ENCODE measurements at places on chromosomes 12 and 14. TPM values are rescaled to one million over a fixed set of nuclear protein-coding genes. Genes with fewer than 3 reads are reported as not detected.

Gene KRT85
- polyA plus RNA-seq = not detected

Gene RERG
- not detected for polyA plus RNA-seq

Gene ESPL1
- not detected for polyA plus RNA-seq

DNA sequence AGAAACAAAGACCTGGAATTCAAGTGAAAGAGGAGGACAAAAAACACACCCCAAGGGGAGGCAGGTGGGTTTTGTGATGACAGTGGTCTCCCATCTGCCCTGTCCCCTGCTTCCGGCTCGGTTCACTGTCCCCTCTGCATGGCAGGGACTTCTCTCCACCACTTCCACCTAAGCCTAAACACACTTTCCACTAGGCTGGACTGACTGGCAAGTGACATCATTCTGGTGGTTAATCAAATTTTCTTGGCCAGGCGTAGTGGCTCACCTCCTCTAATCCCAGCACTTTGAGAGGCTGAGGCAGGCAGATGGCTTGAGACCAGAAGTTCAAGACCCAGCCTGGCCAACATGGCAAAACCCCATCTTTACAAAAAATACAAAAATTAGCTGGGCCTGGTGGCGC is 11.9 kb downstream of the PLEKHG6 start:
- H3K36me3 ChIP-seq = no peaks in the 10 kb centered on the region
- no peak for DNase-seq
- H3K27me3 ChIP-seq = no peaks in the 10 kb centered on the region
- no peak overlapping the region for H3K4me3 ChIP-seq
- peak overlapping the region; percentile 29 for H3K27ac ChIP-seq

DNA sequence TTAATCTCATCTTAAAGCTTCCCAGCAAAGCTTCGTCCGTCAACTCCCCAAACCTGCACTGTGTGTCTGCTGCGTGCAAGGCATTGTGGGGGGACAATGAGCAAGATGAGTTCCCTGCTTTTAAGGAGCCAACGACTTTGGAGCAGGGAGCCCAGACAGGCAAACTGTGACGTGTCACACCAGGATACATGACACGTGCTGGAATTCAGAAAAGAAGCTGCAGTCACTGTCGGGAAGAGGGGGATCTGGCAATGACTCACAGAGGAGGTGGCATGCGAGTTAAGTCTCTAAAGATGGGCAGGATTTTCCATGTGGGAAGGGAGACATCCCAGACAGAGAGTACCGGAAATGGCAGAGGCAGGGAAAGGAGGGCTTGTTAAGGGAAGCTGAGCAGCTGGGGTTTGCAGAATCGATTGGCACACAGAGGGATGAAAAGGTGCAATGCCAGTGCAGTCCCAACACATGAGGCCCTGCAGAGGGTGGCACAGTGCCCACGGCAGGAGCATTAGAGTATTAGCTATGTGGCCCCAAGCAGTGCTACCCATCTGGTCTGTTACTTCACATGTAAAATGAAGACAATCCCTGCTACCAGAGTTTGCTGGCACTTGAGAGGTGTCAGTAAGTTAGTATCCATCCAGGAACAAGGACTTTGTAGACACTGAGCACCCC is 52.9 kb downstream of the SETD3 start:
- H3K4me3 ChIP-seq = no peak overlapping the region
- peaks cover 45% of the 10 kb centered on the region for H3K4me1 ChIP-seq
- no peak overlapping the region for H3K27ac ChIP-seq
- H3K27me3 ChIP-seq = no peaks in the 10 kb centered on the region
- peaks cover 42% of the 10 kb centered on the region for H3K36me3 ChIP-seq

Gene RD3L
- not detected for polyA plus RNA-seq

DNA sequence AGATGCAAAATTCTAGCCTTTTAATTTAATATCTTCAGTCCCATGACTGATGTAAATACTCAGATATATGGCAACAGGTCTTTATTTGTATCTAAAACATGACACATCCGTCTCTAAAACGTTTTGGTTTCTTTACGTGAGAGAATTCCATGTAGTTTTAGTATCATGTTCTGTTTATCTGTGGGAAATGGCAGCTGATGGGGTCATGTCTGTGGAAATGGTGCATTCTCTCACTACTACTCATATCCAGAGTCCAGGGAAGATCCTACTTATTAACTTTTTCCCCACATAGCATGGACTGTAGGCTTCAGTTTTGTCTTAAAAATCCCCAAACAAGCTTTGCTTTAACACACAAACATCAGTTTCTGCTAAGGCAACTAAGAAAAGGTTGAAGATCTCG is 53.8 kb downstream of the SPTLC2 start:
- H3K36me3 ChIP-seq = no peaks in the 10 kb centered on the region
- H3K4me3 ChIP-seq = no peak overlapping the region
- DNase-seq = no peak
- H3K27me3 ChIP-seq = no peaks in the 10 kb centered on the region
- peak overlapping the region; percentile 29 for H3K27ac ChIP-seq
- peaks cover 3% of the 10 kb centered on the region for H3K4me1 ChIP-seq

Measured in naive thymus-derived CD8-positive, alpha-beta T cell (primary cell).